ENCODE measurements at places on chromosomes 1 and 21.

DNA sequence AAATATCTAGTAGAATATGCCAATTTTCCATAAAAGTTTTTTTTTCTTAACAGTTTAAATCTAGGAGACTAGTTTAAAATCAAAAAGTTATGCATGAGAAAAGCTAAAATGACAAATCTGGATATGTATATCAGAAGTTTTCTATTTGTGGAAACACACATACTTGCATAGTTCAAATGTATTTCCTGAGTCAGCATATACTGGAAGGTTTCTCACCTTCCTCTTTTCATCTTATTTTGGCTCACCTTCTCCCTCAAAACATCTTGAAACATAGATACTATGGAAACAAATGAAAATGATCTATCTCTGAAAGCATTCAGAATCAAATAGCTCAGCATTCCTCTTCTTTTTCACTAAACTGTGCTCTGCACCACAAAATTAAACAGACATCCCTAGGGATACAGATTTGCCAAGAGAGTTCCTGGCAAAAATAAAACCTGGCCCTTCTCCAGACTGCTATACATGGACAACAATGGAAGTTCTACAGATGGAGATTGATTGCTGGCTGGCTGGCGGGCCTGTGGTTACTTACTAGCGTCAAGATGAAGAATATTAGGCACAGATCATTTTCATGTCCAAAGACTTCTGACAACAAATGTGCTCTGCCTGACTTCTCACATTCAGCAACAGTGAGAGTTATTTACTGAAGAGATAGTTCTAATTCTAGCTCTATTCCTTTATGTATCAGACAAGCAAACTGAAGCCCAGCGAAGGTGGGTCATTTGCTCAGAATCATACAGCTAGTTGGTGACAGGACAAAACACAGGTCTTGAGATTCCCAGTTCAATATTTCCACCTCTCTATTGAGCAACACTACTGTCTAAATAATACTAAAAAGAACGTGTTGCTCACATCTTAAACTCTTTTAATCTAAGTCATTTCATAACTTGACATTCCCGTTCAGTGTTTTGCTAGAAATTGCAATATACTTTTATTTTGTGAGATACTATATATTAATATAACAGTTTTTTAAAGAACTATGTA lies 26.6 kb downstream of the DIPK1A start:
- DNase-seq, result no peak

- no peak for DNase-seq
Measured at GRCh38 chr1:227733309-227733705, 1.8 kb downstream of the JMJD4 start.

DNA sequence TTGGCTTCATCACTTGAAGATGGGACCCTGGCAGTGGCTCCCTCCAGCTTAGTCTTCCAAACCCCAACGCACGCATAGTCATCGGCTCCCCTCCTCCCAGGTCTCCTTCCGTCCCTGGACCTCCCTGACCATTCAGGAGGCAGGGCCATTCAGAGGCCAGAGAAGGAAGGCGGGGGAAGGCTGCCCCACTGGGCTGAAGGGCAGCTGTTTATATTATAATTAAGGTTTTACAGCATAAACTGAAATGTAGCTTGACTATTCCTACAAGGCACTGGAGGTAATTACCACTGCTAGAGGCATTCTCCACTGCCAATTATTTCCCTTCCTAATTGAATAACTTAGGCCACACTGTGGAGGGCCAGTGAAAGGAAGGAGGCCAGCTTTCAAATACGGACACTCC lies 170.6 kb upstream of the PROX1 start:
- no peak for DNase-seq

GRCh38 chr1:246199086-246199645 lies 307.9 kb downstream of the SMYD3 start:
- DNase-seq, result peak; percentile 23

GRCh38 chr1:32729254-32730046 lies 26.9 kb upstream of the SYNC start:
- no peak for DNase-seq

- DNase-seq, result no peak
Measured at GRCh38 chr1:102833151-102833550, 275.2 kb downstream of the COL11A1 start.

- no peak for DNase-seq
Measured at GRCh38 chr1:19438516-19439195, 46.7 kb downstream of the CAPZB start.

DNA sequence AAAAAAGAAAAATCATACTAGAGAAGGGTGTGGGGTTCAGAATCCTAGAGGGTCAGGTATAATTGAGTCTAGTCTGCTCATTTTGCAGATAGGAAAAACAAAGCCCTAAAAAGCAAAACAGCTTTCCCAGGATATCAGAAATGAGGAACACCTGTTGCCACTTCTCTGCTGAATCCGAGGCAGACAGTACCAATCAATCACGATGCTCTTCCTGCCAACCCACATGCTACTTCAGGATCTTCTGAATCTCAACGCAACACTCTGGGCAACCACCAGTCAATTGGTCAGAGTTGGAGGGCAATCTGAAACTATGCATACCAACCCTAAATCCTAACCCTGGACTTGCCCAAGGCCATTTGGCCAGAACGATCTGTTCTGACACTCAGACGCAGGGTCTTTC lies 128.3 kb downstream of the EPHB2 start:
- DNase-seq, result no peak

DNA sequence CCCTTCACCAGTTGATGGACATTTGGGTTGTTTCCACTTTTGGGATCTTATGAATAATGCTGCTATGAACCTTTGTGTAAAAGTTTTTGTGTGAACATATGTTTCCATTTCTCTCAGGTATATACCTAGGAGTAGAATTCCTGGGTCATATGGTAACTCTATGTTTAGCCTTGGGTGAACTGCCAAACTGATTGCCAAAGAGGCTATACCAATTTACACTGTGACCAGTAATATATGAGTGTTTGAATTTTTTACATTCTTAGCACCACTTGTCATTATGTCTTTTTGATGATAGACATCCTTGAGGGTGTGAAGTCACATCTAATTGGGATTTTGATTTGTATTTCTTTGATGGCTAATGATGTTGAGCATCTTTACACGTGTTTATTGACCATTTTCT lies 290.1 kb downstream of the DUSP10 start:
- no peak for DNase-seq

GRCh38 chr1:113984710-113985109 lies 5.4 kb downstream of the OLFML3 start:
- no peak for DNase-seq

DNA sequence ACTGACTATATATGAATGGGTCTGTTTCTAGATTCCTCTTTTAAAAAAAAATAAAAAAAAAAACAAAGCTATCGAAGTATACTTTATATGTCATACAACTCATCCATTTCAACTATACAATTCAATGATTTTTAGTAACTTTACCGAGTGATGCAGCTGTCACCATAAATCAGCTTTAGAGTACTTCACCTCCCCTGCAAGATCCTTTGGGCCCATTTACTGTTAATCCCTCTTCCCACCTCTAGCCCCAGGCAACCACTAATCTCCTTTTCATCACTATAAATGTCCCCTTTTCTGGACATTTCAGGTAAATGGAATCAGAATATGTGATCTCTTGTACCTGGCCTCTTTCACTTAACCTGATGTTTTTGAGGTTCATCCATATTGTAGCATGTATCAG lies 133.9 kb downstream of the PEX14 start:
- DNase-seq, result peak; percentile 35

GRCh38 chr1:80218112-80218511 lies 1211.6 kb upstream of the ADGRL4 start:
- DNase-seq, result peak; percentile 74

DNA sequence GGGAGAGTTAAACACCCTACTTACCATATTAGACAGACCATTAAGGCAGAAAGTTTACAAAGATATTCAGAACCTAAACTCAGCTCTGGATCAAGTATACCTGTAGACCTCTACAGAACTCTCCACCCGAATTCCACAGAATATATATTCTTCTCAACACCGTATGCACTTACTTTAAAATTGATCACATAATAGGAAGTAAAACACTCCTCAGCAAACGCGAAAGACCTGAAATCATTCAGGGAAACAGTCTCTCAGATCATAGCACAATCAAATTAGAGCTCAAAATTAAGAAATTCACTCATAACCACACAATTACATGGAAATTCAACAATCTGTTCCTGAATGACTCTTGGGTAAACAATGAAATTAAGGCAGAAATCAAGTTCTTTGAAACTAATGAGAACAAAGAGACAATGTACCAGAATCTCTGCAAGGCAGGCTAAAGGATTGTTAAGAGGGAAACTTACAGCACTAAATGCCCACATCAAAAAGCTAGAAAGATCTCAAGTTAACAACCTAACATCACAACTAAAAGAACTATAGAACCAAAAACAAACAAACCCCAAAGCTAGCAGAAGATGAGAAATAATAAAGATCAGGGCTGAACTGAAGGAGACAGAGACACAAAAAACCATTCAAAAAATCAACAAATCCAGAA lies 19.1 kb downstream of the CD84 start:
- DNase-seq, result no peak

GRCh38 chr1:165109013-165109412 lies 247.5 kb downstream of the LMX1A start:
- DNase-seq, result no peak

DNA sequence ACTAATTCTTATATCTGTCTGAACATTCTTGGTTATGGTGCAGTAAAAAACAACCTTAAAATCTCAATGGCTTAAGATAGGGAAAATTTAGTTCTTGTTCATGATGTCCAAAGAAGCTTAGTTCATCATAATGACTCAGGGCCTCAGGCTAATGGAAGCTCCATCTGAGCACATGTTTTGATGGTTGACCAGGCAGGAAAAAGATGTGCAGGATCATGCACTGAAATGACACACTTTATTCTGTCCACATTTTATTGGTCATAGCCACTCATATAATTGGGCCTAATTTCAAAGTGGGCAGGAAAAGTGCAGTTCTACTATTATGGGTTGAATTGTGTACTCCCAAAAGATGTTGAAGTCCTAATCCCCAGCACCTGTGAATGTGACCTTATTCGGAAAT lies 198.2 kb downstream of the CENPF start:
- DNase-seq, result no peak

DNA sequence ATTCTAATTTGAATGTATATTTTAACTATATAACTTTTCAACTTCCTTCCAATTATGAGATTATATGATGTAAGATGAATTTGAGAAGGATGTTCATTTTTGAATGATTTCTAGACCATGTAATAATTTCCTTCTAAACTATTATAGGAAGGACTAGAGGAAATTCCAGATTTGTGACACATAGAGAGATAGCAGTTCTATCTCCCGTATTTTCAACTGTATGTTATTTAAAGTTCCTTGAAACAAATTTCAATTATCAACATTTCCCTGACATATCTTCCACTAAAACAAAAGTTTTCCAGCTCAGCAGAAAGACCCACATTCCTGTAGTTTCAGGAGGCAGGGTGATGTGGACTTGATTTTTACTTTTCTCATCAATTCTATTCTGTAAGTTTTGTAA lies 396.7 kb upstream of the C1orf87 start:
- DNase-seq, result no peak

GRCh38 chr1:78223417-78224215 lies 177.8 kb downstream of the GIPC2 start:
- no peak for DNase-seq

DNA sequence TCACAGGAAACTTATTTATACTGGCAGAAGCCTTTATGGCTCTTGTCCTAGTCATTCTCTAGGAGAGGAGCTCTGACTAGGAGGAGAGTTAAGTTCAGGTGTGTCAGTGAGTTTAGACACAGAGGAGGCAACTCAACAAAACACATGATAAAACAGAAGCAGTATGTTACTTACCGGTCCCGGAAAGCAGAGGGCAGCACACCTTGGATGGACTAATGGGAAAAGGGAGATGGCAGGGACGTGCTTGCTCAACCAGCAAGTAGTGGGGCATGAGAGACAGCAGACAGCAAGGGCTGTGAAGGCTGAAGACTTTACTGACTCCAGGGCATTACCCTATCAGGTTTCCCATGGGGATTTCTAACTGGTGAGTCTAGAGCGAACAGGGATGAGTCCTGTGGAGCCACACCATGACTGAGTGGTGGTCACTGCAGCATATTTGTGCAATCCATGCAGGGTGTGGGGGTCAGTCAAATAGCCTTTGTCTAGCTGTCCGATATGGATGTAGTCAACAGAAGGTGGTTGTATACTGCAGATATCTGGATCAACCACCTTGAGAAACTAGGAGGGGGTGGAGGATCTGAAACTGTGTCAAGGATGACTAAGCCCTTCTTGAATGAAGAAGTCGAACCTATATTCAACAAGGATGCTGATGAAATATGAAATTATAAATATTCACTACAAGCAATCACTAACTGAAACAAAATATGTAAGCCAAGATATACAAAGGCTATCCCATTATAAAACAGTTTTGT lies 596.3 kb upstream of the CHRM3 start:
- no peak for DNase-seq

DNA sequence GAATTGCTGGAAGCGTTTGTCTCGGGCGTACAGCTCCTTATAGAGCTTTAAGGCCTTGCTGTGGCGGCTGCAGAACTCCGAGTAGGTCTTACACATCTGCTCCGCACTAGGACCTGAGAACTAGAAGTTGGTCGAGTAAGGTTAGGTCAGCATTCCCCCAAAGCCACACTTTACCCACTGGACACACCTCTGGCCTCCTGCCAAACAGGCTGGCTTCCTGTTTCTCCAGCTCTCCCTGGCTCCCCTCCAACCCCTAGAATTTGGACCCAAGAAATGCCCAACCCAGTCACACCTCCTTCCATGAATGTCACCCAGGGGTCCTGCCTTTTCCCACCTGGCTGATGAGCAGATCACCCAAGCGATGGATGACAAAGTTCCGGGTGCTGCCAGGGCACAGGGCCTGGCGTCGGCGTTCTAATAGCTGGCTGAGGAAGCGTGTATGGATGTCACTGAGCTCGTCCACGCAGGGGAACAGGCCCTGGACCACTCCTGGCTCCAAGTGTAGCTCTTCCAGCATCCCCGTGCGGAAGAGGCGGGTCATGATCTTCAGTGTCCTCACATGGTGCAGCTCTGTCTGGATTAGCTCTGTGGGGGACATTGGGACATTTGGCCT lies 15.6 kb downstream of the ARHGEF2 start:
- DNase-seq, result no peak

DNA sequence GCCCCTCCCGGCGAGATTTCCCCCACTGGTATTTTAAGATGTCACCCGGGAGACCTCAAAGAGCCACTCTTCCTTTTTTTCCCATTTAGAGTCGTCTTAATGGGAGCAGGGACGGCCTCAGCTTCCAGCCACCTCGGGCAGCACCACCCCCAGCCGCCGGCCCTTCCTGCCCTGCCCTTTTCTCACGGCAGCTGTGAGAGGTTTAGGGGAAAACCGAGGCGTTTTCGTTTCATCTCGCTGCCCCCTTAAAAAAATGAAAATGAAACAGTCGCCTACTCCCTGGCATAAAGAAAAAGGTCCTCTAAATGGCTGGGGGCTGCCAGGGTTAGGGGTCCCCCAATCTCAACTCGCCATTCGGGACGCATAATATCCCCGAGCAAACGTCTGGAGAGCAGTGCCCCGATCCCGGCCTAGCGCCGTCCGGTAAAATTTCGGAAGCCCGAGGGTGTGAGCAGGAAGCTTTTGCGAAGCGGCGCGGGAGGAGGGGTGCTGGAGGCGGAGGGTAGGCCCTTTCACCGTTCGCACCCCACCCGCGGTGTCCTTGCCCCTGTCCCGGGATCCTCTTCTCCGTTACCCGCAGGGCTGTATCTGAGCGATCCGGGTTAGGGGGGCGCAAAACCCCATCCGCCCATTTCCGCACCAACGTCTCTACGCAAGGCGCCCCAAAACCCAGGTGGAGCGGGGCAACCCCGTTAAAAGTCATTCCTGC lies 1.2 kb downstream of the RUNX3 start:
- no peak for DNase-seq

GRCh38 chr1:167871331-167871730 lies 42.6 kb downstream of the ADCY10 start:
- no peak for DNase-seq

- no peak for DNase-seq
Measured at GRCh38 chr1:77392486-77392885, 110.7 kb downstream of the AK5 start.

Measured in NCI-H524 (cell line).